ENCODE measurements at places on chromosomes 7 and 10.

GRCh38 chr10:121702351-121703320 is 104.4 kb upstream of the FGFR2 start:
- DNase-seq: peak; percentile 73

GRCh38 chr10:122468926-122469781 is 7.8 kb downstream of the HTRA1 start:
- peak; percentile 97 for DNase-seq

DNA sequence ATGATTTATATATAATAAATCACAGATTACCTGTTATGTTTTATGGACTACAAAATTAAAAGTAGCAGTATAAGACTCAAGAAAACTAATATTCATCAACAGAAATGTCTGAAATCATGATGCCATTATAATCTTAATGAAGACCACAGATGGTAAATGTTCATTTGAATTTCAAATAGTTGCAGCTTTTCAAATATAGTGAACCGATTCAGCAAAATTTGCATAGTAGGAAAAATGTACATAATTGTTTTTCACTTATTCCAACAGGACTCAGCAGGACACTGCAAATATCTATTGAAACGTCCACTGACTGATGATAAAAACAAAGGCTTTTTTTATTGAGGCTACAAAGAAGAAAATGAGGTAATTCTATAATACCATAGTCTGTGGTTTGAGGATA is 51.2 kb upstream of the LSM8 start:
- no peak for DNase-seq

DNA sequence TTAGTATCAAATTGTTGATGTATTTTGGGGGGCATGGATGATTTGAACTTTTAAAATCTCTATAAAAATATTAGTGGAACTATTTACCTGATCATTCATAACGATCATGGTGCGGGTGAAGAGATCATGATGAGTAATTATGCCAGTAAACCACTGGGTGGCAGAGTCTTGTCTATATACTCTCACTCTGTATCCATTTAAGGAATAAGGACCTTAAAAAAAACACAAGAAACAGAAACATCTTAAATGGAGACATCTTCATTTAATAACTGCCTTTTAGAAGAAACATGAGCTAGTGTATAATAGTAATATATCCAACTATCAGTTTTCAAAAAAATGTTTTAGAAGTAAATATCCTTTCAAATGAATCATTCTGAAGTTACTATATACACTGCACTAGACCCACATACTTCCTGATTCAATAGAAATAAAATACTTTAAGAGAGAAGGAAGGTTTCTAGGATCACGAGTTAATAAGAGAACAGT is 84.0 kb downstream of the NRBF2 start:
- peak; percentile 59 for DNase-seq

DNA sequence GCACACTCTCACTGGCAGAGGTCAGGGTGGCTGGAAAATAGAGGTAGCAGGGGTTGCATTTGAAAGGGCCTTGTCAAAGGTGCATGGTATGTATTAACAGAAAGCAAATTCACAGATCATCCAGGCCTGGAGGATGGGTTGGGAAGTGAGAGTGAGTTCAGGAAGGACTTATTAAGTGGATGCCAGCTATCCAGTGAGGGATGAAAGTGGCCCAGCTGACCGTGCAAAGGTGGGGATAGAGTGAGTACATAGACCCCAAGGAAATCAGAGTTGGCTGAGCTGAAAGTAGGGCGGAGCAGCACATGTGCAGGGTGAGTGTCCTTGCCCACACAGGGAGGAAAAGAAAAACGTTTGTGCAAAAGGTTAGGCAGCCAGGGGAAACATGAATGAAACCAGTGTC is 58.1 kb downstream of the HECW1 start:
- DNase-seq: no peak

DNA sequence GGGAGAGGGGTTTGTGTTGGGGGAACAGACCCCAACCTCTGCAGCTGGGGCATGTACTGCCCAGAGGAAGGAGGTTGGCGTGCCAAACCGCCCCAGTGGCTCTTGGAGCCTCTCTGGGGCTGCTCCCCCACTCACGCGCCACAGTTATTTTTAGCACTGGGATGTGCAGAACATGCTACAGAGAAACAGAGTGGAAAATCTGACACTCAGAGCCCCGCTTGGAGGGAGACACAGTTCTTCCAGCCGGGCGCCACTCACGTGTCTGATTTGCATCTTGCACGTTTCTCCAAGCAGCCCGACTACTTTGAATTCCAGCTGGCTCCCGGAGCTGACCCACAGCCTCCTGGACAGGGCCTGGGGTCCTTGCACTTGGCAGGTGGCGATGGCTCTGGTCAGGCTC is 182.0 kb downstream of the RPS24 start:
- DNase-seq: no peak

DNA sequence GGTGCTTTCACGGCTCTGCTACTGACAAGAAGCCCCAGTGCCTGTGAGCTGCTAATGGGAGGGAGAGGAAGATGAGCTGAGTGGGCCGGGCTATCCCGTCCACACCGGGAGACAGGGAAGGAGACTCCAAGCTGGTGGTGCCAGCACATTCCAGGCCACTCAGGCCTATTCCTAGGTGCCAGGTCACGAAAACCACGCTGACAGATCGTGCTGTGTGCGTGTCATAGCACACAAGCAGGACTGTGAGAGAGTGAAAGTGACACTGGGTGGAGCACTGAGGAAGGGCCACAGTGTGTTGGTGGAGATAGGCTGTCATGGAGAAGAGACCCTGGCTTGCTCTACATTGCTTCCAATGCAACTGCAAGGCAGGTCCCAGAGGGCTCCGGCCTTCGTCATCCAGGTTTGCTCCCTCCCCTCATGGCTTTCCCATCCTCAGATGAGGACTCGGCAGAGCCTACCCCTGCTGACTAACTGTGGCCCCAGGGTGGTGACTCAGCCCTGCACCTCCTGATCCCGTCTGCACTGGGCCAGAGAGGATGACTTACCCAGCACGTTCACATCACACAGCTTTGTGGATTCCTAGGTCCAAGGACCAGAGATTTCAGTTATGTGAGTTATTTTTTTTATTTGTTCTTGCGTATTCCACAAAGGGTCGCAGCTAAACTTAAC is 167.3 kb downstream of the EGFR start:
- DNase-seq: peak; percentile 100

- DNase-seq: no peak
These were observed 2.5 kb upstream of the CYP26C1 start for GRCh38 chr10:93058139-93058538.
